ENCODE measurements at places on chromosomes 7 and 10.

DNA sequence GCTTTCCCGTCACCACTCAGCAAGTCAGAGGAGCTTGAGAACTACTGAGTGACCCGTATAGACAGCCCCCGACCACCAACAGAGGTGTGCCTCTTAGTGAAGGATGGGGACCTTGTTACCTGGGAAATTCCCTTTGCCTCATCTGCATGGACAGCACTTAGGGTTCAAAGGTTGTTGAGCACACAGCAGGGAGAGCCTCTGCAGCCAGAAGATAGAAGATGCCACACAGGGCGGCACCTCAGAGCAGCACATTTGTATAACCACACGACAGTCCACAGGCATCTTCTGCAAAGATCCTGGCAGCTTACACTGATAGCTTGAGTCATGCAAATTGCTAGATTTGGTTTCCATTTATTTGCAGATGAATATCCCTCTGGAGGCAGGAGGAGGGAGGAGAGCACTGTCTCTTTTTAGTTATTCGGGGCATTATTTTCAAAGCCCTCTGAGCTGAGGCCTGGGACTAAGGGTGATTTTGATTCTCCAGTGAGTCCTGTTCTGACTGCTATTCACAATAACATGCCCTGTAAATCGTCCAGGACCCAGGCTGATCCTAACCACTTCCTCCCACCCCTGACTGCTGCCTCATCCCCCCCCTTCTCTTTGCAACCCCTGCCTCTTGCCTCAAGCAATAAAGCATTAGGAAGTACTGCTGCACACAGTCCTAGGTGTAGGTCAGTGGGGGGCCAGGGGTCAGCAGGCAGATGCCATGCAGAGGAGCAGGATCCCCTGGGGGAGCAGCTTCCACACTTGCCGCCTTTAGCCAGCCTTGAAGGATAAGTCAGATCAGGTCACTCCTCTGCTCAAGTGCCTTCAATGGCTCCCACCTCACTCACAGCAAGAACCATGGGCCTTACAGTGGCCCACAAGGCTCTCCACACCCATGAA lies 24.6 kb upstream of the INMT start:
- no peak for DNase-seq

DNA sequence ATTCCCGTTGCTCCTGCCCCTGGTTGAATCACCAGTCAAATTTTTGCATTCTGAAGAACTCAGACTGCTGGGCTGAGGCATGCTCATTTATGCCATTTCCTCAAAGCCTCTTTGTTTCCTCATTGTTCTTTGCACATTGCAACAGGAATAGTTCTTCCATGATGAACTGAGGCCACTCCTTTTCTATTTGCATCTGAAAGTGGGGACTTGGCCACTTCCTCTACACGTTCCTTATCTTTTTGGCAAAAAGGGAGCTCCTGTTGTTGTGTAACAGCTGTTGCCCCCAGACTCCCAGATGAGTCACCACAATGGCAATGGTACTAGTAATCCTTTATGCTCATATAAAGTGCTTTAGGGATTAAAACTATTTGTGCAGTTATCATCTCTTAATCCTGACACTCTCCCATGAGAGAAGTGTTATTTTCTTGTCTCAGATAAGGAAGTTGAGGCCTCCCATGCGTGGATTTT lies 20.1 kb upstream of the ITPRID1 start:
- no peak for DNase-seq

GRCh38 chr7:40802497-40802896 lies 667.7 kb downstream of the SUGCT start:
- DNase-seq, result no peak

DNA sequence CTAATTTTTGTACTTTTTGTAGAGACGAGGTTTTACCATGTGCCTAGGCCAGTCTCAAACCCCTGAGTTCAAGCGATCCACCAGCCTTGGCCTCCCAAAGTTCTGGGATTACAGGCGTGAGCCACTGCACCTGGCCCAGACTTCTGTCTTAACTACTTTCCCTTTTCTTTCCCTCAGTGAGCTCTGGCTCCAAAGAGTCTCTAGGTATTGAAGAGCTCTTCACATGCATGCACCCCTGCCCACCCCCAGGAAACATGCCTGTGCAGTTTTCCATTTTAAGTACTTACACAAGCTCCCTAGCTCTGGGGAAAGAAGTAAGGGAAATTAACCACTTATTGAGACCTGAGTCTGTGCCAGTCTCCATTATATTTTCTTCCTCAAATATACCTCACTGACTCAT lies 2.0 kb downstream of the MYOZ1 start:
- no peak for DNase-seq

GRCh38 chr7:293681-294439 lies 3.9 kb downstream of the FOXL3 start:
- DNase-seq, result no peak

- DNase-seq, result no peak
These were observed 26.1 kb downstream of the ABCB1 start for GRCh38 chr7:87574630-87575029.

GRCh38 chr7:155257482-155258225 lies 40.0 kb upstream of the INSIG1 start:
- DNase-seq, result no peak

GRCh38 chr10:34216348-34216945 lies 598.6 kb downstream of the PARD3 start:
- DNase-seq, result no peak

DNA sequence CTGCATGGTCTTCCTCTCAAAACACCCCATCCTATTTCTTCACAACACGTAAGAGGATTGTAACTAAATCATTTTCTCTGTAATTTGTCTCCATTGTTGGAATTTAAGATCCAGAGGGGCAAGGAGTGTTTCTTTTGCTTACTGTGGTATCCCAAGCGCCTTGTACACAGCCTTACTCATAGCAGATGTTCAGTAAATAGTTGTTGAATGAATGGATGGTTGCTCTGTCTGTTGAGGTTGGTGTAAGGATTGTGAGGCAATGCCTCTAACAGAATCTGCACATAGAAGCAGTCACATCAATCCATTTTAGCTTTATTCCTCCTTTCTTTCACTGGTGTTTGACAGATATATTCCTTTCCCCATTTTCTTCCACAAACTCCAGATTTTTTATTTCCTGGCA lies 90.1 kb downstream of the ZNF365 start:
- DNase-seq, result no peak

DNA sequence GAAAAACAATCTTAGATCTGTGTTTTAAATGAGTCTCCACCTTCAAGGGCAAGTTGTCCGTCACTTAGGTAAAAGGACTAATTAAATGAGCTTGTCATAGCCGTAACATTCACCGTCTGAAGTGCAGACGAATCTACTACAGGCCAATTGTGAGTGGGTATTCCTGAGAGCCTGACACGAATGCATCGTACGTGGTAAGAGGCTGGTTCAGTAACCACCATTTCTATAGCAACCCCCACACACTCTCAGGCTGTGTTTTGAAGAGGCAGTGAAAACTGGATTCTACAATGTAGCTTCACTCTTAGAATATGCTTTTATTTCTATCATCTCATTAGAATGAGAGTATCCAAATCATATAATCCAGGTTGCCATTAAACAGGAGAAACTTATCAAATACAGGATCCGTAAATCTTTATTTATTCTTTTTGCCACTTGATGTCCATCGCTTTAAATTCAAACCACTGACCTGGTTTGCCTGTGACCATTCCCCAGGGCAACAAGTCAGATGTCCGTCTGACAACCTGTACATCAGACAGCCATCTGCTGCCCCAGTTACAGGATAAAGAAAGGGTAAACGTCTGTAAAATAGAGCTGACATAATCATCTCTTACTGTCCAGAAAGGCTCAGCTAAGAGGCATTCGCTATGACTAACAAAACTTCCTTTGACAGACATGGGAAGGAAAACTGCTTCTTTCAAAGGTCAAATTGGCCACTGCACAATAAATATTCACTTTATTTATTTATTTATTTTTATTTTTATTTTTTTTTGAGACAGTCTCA lies 70.3 kb upstream of the NMT2 start:
- DNase-seq, result no peak

DNA sequence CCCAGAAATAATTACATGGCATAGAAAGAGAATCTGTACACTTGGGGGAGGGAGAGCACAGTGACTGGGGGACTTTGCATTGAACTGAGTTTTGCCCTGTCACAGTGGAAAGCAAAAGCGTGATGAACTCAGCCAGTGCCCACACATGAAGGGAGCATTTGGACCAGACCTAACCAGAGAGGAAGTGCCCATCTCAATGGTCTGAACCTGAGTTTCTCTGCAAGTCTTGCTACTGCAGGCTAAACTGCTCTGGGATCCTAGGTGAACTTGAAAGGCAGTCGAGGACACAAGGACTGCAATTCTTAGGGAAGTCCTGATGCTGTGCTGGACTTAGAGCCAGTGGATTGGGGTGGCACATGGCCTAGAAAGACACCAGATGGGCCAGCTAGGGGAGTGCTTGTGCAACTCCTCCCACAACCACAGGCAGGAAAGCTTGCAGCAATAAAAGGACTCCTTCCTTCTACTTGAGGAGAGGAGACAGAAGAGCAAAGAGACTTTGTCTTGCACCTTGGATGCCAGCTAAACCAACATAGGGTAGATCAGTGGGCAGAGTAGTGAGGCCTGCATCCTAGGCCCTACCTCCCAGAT lies 259.0 kb downstream of the GRM8 start:
- no peak for DNase-seq

GRCh38 chr10:119268871-119269506 lies 61.6 kb downstream of the GRK5 start:
- peak; percentile 60 for DNase-seq

- no peak for DNase-seq
These were observed 498 bp downstream of the NDST2 start for GRCh38 chr10:73810735-73811465.

DNA sequence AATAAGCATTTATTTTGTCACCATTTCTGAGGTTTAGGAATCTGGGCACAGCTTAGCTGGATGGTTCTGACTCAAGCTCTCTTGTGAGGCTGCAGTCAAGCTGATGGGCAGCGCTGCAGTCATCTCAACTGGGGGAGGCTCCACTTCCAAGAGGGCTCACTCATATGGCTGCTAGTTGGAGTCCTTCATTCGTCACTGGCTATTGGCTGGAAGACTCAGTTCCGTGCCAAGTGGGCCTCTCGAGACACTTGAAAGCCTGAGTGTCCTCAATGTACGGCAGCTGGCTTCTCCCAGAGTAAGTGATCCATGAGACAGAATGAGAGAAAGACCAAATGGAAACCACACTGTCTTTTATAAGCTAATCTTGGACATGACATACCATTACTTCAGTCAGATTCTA lies 21.6 kb upstream of the COL13A1 start:
- DNase-seq, result no peak

- DNase-seq, result no peak
These were observed 446.2 kb upstream of the MGMT start for GRCh38 chr10:129020651-129021330.

- DNase-seq, result no peak
These were observed 322.8 kb upstream of the ANKRD30A start for GRCh38 chr10:36802490-36803153.

DNA sequence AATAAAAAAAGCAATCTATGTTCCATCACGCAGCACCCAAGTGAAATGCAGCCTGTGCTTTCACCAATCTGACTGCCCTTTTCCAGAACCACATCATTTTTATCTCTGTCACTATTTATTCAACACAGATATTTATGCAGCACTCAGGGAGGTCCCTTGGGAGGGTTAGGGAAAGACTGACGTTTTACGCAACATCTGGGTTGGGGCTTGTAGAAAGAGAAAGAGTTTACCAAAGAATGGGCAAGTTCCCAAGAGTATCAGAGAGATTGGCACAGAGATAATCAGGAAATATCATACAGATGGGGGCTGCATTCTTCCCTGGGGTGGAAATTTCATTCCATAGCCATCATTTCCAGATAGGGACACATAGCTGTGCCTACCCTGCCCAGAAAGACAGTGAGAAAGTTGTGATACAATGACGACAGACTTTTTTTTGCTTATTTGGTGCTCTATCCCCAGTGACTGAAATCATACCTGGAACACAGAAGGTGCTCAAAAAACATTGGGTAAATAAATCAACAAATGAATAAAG lies 474.2 kb downstream of the CALN1 start:
- DNase-seq, result no peak

DNA sequence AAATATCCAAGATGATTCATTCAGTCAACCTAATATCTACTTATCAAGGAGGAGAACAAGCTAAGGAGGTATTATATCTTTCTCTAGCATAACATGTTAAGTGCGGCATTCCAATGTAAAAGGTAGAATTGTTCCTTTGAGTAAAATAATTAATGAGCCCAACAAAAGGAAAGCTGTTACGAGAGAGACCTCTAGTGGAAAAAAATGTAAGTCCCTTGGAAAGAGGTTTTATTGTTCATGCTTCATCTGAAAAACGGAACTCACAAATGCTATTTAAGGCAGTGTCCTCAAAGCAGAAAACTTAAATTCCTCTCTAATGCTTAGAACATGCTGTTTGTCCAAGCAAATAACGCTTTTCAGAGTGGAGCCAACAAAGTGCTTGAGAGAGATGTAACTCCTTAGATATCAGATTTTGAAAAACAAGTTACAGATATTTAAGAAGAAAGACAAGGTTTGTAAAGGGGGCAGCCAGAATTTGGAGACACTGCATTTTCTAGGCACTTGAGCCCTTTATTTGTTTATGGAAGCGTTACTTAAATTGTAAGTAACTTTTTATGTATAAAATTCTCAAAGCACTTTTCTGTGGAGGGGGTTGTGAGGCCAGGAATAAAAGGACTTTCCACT lies 119.9 kb downstream of the TFEC start:
- DNase-seq, result peak; percentile 7

GRCh38 chr10:18737236-18737635 lies 78.0 kb downstream of the ARL5B start:
- DNase-seq, result no peak

DNA sequence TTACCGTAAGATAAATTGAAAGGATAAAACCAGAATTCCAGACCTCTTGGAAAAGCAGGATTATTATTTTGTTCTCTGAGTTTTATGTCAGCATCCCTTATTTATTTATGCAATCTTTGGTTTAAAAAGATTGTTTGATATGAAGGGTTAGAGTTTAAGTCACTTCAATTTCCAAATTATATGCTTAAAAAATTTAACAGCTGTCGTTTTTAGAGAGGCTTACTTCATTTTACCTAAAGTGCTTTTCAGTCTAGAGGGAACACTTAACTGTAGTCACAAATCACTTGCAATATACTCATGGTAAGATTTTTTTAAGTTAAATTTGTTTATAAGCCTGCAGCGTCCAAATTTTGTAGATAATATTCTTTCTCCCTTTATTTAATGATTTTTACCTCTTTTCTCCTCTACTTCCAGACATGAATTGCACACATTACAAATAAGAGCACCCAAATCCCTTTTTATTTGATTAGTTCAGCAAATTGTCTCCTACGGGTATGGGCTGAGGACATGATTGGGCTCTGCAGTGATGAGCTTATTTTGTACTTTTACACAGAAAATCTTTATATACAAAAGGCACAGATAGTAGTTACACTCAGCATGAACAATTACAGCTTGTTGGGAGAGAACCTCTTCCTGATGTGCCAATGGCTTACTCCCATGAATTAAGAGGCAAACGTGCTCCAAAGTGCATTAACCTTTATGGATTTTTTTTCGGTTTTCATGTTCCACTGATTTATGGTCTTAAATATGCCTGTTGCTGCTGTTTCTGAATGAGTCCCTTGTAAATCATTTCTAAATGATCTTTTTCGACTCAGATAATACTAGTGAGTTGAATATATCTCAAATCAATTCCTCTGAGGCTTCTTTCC lies 319.3 kb upstream of the LRGUK start:
- no peak for DNase-seq

Measured in GM12864 (cell line).